ENCODE measurements at places on chromosomes 2 and 18.

DNA sequence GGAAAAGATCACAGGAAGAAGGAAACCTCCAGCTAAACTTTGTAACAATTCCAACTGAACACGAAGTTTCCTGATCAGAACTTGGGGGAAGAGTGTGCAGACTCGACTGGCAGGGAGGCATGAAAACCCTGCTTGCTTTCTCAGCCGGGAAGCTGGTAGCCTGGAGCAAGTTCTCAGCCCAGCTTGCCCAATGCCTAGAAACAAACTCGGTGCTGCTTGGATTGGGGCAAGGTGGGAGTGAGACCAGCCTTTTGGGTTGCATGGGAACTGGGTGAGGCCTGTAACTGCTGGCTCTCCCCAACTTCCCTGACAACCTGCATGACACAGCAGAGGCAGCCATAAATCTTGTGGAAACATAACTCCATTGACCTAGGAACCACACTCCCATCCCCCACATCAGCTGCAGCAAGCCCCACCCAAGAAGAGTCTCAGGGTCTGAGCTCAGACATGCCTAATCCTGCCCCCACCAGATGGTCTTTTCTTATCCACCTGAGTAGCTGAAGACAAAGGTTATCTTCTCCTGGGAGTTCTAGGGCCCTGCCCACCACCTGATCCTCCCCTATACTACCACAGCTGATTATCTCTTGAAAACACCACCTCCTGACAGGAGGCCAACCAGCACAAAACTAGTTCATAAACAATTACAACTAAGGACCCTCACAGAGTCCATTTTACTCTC is 1859.7 kb upstream of the CELF4 start:
- DNase-seq: no peak

GRCh38 chr18:59298871-59299270 is 19.6 kb downstream of the CPLX4 start:
- no peak for DNase-seq

GRCh38 chr2:234293973-234294372 is 202.9 kb downstream of the ARL4C start:
- DNase-seq: no peak

DNA sequence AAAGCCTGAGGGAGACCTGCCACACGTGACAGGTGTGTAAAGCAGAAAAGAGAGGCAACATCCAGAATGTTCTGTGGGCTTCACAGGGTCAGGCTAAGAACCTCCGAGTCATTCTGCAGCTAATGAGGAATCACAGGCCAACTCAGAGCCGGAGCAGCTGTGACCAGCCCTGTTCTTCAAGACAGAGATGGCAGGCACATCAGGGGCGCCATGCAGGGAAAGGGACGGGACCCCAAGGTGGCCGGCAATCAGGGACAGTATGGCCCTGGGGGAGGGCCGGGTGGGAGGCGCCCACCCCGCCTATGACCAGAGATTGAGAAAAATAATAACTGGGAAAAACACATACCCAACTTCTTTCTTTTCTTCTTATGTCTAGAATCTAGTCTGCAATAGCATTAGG is 316.7 kb upstream of the SALL3 start:
- DNase-seq: no peak
